ENCODE measurements at places on chromosomes 13 and 19.

GRCh38 chr13:76969488-76970365 is 21.4 kb downstream of the ACOD1 start:
- no peak for DNase-seq

DNA sequence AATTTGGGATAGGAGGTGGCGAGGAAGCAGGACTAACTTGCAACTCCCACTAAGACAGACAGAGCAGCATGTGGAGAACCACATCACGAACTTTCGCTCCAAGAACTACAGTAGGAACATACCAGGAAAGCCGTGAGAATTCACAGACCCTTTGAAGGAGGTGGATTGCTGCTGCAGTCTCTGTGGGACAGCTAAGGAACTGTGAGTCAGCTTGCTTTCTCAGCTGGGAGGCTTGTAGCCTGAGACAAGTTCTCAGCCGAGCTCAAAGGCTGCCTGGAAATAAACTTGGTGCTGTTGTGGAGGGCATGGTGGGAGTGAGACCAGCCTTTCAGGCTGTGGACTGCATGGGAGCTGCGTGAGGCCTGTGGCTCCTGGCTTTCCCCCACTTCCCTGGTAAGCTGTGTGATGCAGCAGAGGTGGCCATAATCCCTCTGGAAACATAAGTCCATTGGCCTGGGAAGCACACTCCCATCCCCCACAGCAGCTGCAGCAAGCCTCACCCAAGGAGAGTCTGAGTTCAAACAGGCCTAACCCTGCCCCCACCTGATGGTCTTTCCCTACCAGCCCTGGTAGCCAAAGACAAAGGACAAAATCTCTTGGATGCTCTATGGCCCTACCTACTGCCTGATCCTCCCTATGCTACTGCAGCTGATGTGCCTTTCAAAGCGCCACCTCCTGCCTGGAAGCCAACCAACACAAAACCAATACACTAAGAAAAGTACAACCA is 441.1 kb upstream of the HTR2A start:
- no peak for DNase-seq

DNA sequence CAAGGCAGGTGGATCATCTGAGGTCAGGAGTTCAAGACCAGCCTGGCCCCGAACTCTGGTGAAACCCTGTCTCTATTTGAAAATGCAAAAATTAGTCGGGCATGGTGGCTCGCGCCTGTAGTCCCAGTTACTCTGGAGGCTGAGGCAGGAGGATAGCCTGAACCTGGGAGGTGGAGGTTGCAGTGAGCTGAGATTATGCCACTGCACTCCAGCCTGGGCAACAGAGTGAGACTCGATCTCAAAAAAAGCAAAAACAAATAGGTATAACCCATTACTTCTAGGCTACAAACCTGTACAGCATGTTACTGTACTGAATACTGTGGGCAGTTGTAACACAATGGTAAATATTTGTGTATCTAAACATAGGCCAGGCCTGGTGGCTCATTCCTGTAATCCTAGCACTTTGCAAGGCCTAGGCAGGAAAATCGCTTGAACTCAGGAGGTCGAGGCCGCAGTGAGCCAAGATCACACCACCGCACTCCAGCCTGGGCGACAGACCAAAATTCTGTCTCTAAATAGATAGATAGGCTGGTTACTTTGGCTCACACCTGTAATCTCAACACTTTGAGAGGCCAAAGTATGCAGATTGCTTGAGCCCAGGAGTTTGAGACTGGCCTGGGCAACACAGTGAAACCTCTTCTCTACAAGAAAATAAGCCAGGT is 63.5 kb downstream of the MYO9B start:
- no peak for DNase-seq

- DNase-seq, result no peak
Measured at GRCh38 chr13:67001363-67001762, 228.8 kb downstream of the PCDH9 start.

- peak; percentile 75 for DNase-seq
Measured at GRCh38 chr13:57624565-57625435, 6.7 kb upstream of the PCDH17 start.
